ENCODE measurements at places on chromosomes 2 and 18.

DNA sequence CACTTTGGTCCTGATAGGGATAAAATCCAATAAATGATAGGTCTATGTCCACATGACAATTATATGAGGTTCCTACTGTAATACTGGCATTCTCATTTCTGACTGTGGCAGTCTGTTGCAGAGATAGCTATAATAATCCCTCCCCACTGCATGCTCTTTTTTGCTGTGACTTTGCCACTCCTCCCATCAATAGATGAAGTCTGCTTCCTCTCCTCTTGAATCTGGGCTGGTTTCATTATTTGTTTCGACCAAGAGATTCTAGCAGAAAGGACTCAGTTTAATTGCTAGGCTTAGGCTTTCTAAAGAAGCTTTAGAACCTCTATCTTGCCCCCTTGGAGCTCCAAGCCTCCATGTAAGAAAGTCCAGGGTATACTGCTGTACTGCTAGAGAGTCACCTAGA is 23.3 kb upstream of the CREB1 start:
- DNase-seq = no peak

- DNase-seq = no peak
Observed at GRCh38 chr2:132374551-132374950, 42.1 kb upstream of the GPR39 start.

DNA sequence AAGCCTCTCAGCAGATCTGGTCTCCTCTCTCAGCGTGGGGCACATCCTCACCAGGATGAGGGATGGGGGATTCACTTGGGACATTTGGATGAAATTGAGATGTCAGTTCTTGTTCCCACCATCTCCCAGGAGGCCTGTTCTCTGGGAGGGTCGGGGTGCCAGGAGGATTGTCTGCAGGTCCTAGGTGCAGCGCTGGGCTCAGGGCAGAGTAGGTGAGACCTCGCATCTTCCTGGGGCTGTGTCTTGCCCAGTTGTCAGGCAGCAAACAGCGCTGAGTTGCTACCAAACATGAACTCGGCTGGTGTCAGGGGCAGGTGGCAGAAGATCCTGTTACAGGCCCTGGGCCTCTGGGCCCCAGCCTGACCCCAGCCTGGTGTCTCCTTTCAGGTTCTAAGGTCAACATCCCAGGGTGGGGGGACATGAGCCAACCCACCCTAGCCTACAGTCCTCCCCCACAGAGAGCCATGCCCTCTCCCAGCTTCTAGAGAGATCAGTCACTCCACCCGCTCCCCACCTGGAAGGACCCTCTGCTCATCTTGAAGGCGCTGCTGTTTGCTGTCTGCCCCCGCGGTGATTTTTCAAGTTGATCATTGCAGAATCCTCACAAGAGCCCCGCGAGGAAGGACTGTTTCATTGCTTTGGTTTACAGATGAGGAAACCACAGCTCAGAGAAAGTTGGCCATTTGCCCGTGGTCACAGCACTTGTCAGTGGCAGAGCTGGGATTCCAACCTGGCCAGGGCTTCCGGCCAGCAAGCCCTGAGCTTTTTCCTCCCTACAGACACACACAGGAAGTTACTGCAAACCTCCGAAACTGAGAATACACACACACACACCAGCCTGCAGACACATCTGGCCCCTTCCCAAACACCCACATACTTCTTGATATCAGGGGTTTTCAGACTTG is 83.9 kb downstream of the STPG4 start:
- peak; percentile 23 for DNase-seq

DNA sequence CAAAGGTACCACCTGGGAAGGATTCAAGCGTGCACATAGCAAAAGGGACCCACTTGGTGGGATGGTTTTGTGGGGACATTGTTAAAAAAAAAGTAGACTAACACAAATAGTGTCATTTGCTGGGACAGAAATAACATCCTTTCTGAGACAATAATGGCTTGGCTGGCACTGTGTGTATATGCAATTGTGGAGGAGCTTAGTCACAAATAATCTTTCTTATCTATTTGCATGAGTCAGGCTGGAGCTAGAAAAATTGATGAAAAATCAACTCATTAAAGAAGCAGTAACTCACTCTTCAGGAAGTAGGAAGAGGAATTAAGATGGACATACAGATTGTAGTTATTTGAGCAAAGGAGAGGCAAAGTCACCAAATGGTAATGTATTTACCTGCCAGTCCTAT is 29.5 kb upstream of the ITGB6 start:
- DNase-seq = no peak

GRCh38 chr2:68556381-68556780 is 87.0 kb upstream of the PROKR1 start:
- no peak for DNase-seq

- no peak for DNase-seq
Observed at GRCh38 chr18:35283923-35284794, 5.9 kb downstream of the ZSCAN30 start.

DNA sequence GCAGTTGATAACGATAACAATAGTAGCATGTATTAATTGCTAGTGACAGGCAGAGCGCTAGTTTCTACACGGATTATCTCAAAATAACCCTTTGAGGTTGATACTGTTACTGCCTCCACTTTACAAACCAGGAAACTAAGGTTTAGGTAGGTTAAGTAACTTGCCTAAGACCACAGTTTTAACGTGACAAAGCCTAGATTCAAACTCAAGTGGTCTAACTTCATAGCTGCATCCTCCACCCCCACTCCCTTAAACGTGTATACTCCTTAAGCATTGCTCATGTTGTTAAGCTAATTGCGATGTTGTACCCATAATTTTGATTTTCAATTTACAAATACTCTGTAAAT is 1.2 kb downstream of the ME2 start:
- no peak for DNase-seq

DNA sequence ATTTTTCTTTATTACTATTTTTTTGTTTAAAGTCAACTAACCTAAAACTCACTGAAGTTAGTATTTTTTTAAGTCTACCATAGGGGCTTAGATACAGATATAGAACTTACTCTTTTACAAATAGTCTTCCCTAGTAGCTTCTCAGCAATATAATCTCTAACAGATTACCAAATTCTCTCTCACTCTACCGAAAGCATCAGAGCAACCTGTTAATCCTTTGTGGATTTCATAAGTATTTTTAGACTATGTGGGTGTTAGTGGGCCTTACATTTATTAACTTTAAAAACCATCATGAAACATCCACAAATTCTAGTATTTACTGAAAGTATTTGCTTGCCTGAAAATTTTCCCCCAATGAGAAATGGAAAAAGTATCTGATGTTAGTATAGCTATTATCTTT is 84.6 kb upstream of the TFPI start:
- DNase-seq = no peak

DNA sequence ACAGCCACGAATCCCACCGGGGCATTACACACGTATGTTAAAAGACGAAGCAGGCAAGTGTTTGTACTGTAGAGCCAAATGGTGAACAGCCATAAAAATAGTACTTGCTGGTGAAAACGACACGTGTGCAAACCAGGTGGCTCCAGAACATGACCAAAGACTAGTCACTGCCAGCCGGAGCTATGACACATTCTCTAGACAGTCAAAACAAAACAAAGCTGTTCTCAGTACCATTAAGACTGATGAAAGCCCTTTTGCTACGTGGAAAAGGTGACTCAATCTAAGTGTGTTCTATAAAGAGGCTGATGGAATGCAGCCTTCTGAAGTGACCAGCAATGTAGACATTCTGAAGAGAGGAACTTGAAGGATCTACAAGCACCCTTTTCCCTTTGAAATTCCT is 367.7 kb upstream of the NETO1 start:
- no peak for DNase-seq

GRCh38 chr18:63346031-63346430 is 21.0 kb downstream of the KDSR start:
- no peak for DNase-seq

DNA sequence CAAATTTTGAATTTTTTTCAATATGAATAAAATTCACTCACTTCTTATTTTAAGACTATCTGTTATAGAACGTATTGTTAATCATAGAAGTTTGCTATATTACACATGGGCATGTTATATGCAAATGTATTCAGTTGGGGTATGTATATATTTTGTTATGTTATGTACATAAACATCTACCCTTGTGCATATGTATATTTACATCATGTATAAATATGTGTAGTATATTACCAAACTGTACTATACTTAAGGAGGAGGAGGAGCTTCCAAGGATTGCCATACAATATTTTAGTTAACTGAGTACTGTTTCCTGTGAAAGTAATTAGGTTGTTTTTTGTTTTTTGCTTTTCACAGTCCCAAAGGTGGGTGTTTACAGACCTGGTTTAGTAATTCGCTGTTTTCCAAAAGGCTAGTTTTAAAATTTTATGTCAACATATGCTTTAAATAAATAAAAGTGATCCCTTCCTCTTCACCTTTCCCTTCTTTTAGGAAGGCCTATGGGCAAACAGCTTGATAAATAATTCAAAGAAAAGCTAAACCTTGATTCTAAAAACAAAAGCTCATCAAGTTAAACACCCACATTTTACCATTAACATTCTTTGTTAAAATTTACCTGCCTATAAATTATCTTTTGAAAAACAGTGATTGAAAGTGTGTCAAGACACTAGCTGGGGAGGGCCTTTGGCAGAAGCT is 12.9 kb upstream of the POU3F3 start:
- no peak for DNase-seq

DNA sequence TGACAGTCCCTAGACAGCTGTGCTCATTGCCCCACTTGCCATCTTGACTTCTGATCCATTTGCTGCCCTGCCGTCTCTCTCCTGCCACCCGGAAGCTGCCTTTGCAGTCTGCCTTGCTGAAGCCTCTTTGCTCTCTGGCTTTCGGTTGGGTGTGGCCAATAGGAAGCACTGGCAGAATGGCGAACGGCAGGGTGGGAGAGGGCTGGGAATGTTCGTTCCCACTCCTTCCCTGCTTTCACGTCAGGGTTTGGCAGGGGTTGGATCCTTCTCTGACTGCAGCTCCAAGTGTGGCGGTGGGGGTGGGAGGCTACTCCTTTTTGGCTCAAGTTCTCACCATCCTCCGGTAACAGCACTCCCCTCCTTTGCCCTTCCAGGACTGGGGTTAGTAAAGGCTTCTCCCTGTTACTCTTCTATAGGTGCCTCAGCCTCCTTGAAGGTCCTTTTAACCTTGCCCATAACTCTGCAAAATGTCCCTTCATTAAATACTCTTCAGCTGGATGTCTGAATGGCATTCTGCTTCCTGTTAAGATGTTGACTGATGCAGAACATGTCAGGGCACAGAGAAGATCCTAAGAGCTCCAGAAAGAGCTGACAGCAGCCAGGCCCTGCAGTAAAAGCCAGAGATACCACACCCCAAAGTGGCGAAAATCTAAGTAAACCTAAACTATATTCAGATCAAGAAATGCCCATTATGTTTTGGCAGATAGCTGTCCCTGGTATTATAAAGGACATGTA is 299.7 kb downstream of the CDCA7 start:
- no peak for DNase-seq

GRCh38 chr18:56973487-56973886 is 173.4 kb upstream of the BOD1L2 start:
- no peak for DNase-seq

DNA sequence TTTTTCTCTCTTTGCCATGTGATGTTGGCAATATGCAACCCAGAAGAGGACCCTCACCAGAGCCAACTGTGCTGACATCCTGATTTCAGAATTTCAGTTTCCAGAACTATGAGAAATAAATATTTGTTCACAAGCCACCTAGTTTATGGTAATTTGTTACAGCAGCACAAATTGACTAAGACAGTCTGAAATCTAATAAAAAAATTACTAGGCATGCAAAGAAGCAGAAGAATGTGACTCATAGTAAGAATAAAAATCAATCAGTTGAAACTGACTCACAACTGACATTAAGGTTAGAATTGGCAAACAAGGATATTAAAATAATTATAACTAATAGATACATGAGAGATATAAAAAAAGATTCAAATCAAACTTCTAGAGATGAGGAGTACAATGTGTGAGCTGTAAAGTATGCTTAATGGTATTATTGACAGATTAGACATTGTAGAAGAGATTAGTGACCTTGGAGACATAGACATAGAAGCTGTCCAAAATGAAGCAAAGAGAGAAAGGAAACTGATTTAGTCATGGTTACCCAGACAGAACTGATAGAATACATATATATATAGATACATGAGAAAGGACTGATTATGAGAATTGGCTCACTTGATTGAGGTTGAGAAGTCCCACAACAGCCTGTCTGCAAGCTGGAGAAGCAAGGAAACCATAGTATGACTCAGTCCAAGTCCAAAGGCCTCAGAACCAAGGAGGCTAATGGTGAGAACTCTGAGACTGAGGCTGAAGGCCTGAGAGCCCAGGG is 27.8 kb upstream of the TTC39C start:
- no peak for DNase-seq

GRCh38 chr2:68726608-68727367 is 7.8 kb upstream of the ARHGAP25 start:
- peak; percentile 80 for DNase-seq

- no peak for DNase-seq
Observed at GRCh38 chr2:10383960-10384734, 64.0 kb downstream of the ODC1 start.

GRCh38 chr2:202494300-202495229 is 118.4 kb downstream of the BMPR2 start:
- DNase-seq = no peak

GRCh38 chr18:48785736-48786454 is 164.9 kb downstream of the SMAD7 start:
- no peak for DNase-seq

DNA sequence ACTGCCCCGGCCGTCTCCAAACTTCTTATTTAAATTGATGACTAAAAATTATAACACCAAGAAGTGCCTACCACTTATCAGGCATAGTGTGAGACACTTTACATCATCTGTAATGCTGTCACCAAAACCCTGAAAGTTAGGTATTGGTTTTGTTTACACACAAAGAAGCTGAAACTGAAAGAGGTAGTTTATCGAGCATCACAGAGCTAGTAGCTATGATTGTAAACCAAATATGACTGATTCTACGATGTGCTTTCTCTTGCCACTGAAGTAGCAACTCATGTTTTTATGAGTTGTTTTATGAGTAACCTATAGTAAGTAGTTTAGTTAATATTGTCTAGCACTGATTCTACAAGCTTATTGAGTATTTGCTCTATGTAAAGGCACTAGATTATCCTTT is 31.5 kb downstream of the DYNC1I2 start:
- DNase-seq = no peak

GRCh38 chr2:225425284-225425683 is 25.8 kb downstream of the NYAP2 start:
- no peak for DNase-seq

GRCh38 chr2:65264821-65265670 is 37.4 kb downstream of the ACTR2 start:
- no peak for DNase-seq

- DNase-seq = no peak
Observed at GRCh38 chr18:76212960-76213359, 282.1 kb downstream of the ZNF516 start.

DNA sequence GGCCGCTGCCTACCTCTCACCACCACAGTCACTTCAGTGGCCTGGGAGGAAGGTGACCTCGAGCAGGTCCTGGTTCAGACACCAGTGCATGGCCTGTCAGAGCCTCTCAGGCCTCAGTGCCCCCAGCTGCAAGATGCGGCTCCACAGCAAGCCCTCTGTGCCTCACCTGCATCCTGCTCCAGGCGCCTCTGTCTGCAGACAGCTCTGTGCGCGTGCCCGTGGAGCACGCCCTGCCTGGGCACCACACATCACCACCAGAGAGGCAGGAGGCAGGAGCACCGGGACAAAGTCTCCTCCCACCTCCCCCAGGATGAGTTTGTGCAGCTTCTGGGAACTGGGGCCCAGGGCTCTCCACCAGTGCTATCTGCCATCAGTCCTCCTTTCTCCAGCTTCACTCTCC is 98.7 kb downstream of the TFCP2L1 start:
- DNase-seq = no peak
